Activated T-cell treated with anti-CD3 and anti-CD28 coated beads, Interleukin-2, amount 50 U/mL, for 72 hours (primary cell): ENCODE measurements at places on chromosomes 16 and 17. TPM values are rescaled to one million over a fixed set of nuclear protein-coding genes. Genes with fewer than 3 reads are reported as not detected.

DNA sequence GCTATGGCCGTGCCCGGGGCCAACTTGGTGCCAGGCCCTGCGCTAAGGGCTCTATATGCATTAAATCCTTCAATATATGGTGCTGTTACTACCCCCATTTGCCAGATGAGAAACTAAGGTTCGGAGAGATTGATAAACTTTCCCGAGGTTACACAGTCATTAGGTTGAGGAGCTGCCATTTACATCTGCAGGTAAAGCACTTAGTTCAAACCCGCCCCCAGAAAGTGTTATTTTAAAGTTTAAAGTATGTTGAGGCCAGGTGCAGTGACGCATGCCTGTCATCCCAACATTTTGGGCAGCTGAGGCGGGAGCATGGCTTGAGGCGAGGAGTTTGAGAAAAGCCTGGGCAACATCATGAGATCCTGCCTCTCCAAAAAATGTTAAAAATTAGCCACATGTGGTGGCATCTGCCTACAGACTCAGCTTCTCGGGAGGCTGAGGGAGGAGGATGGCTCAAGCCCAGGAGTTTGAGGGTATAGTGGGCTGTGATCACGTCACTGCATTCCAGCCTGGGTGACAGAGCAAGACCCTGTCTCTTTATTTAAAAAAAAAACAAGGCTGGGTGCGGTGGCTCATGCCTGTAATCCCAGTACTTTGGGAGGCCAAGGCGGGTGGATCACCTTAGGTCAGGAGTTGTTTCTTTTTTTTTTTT, 264.7 kb downstream of the PARN start:
- peaks cover 13% of the 10 kb centered on the region for H3K27me3 ChIP-seq
- no peak overlapping the region for H3K4me3 ChIP-seq
- H3K36me3 ChIP-seq: no peaks in the 10 kb centered on the region
- no peaks in the 10 kb centered on the region for H3K4me1 ChIP-seq

GRCh38 chr17:20202141-20202621, 193.0 kb downstream of the SPECC1 start:
- no peaks in the 10 kb centered on the region for H3K27me3 ChIP-seq
- DNase-seq: no peak
- peaks cover 33% of the 10 kb centered on the region for H3K4me1 ChIP-seq
- peaks cover 1% of the 10 kb centered on the region for H3K36me3 ChIP-seq

ZFP3 gene
- 3.1 TPM for total RNA-seq

DNA sequence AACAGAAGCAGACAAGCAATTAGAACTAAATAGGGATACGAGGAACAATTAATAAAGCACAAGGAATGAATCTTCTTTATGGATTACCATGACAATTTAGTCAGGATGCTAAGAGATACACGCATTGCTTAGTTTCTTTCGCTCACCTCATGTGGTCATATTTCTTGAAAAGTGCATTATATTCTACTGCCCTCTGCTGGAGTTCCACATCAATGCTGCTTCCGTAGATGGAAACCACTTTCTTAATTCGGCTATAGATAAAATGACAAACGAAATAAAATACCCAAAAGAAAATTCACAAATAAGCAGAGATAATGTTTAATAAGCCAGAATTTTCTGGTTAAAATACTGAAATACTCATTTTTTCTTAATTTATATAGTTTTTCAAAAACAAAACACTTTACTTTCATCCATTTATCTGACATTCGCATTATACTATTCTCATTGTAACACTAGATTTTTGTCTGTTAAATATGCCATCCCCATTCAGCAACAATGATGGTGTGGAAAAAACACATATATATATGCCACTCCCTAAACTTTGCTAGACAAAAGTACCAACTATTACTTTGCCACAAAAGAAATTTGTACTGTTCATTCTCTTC, 22.0 kb upstream of the PHLPP2 start:
- peaks cover 3% of the 10 kb centered on the region for H3K36me3 ChIP-seq
- H3K27me3 ChIP-seq: no peaks in the 10 kb centered on the region
- no peak overlapping the region for H3K4me3 ChIP-seq
- no peak overlapping the region for H3K27ac ChIP-seq
- H3K4me1 ChIP-seq: no peaks in the 10 kb centered on the region
- peak; percentile 20 for DNase-seq

SENP3 gene
- 41.8 TPM for total RNA-seq

DNA sequence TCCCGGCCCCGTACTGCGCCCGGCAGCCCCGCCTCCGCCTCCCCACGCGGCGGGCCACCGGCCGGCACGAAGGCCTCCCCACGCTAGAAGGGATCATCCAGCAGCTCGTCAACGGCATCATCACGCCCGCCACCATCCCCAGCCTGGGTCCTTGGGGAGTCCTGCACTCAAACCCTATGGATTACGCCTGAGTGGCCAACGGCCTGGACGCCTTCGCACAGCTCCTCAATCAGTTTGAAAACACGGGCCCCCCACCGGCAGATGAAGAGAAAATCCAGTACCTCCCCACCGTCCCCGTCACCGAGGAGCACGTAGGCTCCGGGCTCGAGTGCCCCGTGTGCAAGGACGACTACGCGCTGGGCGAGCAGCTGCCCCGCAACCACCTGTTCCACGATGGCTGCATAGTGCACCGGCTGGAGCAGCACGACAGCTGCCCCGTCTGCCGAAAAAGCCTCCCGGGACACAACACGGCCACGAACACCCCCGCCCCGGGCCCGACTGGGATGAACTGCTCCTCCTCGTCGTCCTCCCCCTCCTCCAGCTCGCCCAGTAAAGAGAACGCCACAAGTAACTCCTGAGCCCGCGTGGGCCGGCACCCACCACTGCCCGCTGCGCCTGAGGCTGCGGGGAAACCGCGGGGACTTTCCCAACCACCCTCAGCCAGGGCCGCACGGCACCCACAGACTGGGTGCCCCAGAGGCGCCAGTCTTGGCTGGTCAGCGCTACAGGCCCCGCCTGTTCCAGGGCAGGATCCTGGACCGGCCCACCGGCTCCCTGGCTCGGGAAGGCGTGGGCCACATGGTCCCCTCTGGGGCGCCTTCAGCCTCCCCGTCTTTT, 39.0 kb upstream of the AKAP1 start:
- DNase-seq: peak; percentile 57
- peaks cover 18% of the 10 kb centered on the region for H3K4me1 ChIP-seq
- H3K4me3 ChIP-seq: peak overlapping the region; percentile 82
- peak overlapping the region; percentile 16 for H3K27ac ChIP-seq
- H3K36me3 ChIP-seq: no peaks in the 10 kb centered on the region
- peaks cover 52% of the 10 kb centered on the region for H3K27me3 ChIP-seq

REXO5 gene
- 23.8 TPM for total RNA-seq

SEZ6 gene
- not detected for total RNA-seq

DNA sequence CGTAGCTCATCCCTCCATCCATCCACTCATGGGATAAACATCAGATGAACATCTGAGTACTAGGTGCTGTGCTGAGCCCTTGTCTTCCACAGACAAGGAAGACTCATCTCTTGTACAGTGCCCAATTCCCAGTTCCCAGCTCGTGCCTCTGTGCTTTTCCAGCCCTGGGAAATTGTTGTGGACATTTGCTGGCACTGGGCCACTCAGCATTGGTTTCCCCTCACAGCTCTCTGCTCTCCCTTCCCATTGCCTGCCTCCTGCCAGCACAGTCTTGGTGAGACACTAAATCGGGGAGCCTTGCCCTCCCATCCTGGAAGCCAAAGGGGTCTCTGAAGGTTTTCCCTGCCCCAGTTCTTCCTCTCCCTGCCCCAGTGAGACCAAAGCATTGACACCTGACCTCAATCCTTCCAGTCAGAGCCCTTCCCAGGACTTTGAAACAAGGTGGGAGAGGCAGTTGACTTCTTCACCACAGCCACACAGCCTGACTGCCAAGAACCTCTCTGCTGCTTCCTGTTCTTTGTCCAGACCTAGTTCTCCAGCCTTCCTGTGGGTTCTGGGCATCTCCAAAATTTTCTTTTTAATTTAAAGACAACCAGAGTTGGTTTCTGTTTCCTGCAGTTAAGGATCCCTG, 50.2 kb downstream of the WSB1 start:
- H3K4me1 ChIP-seq: peaks cover 19% of the 10 kb centered on the region
- H3K36me3 ChIP-seq: no peaks in the 10 kb centered on the region
- H3K27ac ChIP-seq: no peak overlapping the region
- no peak for DNase-seq
- no peak overlapping the region for H3K4me3 ChIP-seq

DNA sequence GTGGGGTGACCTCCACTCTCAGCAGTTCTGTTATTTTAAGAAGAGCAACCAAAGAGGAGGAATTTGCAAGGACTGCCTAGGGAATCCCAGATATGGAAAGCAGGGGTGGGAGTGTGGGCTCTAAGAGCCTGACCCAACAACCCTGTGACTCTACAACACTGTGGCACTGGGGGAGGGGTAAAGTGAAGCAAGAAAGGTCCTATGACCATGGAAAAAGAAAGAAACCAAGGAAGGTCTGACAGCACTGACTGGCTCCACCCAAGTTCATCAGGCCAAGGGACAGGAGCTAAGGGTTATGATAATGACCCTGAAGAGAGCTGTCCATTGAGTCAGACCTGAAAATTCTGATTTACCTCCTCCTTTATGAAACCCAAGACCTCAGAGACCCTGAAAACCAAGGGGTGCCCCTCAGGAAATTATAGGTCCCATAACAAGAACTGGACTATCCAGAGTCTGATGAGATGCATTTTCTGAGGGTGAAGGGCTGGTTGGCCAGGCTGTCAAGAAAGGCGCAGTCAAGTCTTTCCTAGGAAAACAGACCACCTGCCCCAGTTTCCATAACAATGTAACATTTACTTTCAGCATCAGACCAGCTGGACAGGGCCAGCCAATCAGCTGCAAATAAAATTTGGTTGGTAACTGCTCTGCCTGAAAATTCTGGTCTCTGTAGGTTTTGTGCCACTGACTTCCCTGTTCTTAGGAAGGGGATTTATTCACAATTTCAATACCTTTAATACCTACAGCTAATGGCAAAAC, 53.8 kb upstream of the MTMR4 start:
- no peaks in the 10 kb centered on the region for H3K27me3 ChIP-seq
- no peak for DNase-seq
- no peaks in the 10 kb centered on the region for H3K36me3 ChIP-seq
- peaks cover 4% of the 10 kb centered on the region for H3K4me1 ChIP-seq
- no peak overlapping the region for H3K27ac ChIP-seq
- H3K4me3 ChIP-seq: no peak overlapping the region

DNA sequence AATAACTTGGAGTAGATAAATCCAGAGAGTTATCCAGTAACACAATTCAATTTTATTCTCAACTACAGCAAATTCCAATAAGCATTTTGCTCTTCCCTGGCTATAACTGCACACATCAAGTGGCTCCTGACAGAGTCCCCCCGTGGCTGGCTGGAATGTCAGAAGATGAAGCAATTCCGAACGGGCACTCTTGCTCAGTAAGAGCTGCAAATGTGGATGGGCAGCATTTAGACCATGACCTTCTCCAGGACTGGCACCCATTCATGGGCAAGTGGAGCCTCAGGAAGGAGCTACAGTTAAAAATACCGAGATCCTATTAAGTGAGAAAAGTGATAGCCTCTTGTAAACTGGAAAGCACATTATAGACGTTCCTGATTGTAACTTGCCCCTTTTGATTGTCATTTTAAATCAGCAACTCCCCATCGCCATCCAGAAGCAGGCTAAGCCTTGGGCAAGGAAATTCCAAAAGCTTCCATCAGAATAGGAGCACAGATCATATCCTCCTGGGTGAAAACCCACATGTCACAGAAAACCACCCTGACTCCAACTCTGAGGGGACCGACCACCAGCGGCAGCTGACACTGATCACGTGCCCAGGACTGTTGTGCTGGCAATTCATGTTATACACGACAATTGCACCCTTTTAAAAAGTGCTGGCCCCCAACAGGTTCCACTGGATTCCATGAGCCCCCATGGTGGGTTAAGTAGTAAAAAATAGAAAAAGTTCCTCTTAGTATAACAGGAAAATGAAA, 7.1 kb downstream of the UBE2O start:
- H3K4me1 ChIP-seq: peaks cover 92% of the 10 kb centered on the region
- H3K4me3 ChIP-seq: no peak overlapping the region
- H3K27ac ChIP-seq: peak overlapping the region; percentile 88
- no peaks in the 10 kb centered on the region for H3K27me3 ChIP-seq

GRCh38 chr17:79555543-79555942, 55.3 kb downstream of the RBFOX3 start:
- H3K4me3 ChIP-seq: no peak overlapping the region
- no peak overlapping the region for H3K27ac ChIP-seq
- peaks cover 23% of the 10 kb centered on the region for H3K27me3 ChIP-seq
- DNase-seq: no peak

RNU2-1 gene
- 4,759 TPM for total RNA-seq

- H3K4me1 ChIP-seq: peaks cover 67% of the 10 kb centered on the region
- H3K36me3 ChIP-seq: peaks cover 5% of the 10 kb centered on the region
- no peak for DNase-seq
- H3K27me3 ChIP-seq: no peaks in the 10 kb centered on the region
These were observed 12.6 kb upstream of the EIF1 start for GRCh38 chr17:41676058-41676419.

- H3K36me3 ChIP-seq: no peaks in the 10 kb centered on the region
- H3K4me1 ChIP-seq: no peaks in the 10 kb centered on the region
- H3K27me3 ChIP-seq: peaks cover 6% of the 10 kb centered on the region
- no peak overlapping the region for H3K27ac ChIP-seq
- no peak overlapping the region for H3K4me3 ChIP-seq
These were observed 23.7 kb downstream of the GPR142 start for GRCh38 chr17:74390680-74391653.

DNA sequence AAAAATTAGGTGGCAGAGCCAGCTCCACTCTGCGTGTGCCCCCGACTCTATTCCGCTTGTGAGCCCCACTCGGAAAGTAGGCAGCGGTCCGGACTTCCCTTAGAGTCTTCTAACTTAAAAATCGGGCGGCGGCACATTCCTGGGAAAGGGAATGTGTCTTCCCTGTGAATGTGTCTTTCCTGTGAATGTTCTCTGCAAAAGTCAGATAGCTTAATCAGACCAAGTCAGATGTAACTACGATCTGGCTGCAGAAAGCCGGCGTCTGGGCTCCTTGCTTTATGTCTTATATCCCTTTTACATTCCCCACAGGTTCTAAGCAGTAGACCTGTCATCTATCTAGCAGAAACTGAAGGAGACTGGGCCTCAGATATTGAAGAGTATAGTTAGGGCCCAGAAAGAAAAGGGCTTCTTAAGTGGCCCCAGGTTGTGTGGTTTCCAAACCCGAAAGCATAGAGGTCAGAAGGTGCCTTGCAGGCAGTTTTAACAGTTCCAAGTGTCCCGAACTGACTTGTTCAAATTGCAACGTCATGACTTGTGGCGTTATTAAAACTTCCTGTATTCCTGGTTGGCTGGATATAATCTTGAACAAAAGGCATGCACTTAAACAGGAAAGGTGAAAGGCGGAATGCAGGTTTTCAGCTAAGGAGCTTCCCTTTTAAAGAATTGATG, 601 bp downstream of the PHKB start:
- DNase-seq: peak; percentile 11
- H3K27ac ChIP-seq: peak overlapping the region; percentile 99
- peak overlapping the region; percentile 95 for H3K4me3 ChIP-seq
- H3K27me3 ChIP-seq: no peaks in the 10 kb centered on the region
- H3K36me3 ChIP-seq: peaks cover 5% of the 10 kb centered on the region

GRCh38 chr16:75216127-75216526, 2.7 kb upstream of the CTRB1 start:
- no peak overlapping the region for H3K4me3 ChIP-seq
- H3K36me3 ChIP-seq: no peaks in the 10 kb centered on the region
- DNase-seq: no peak
- H3K27me3 ChIP-seq: no peaks in the 10 kb centered on the region
- H3K27ac ChIP-seq: no peak overlapping the region
- H3K4me1 ChIP-seq: peaks cover 23% of the 10 kb centered on the region
